ENCODE measurements at places on chromosomes 4 and X. TPM values are rescaled to one million over a fixed set of nuclear protein-coding genes. Genes with fewer than 3 reads are reported as not detected.

ADH7 gene
- not detected for total RNA-seq

PSMD10 gene
- total RNA-seq: 31.9 TPM

MAGEB1 gene
- not detected for total RNA-seq

ACOT9 gene
- total RNA-seq: 52.0 TPM

DGKQ gene
- total RNA-seq: 10.1 TPM

- DNase-seq: no peak
These were observed 101.1 kb downstream of the DCAF12L2 start for GRCh38 chrX:126064901-126065541.

- DNase-seq: no peak
These were observed 156.3 kb downstream of the BCOR start for GRCh38 chrX:39941332-39941920.

- DNase-seq: no peak
These were observed 83.9 kb downstream of the MTNR1A start for GRCh38 chr4:186471441-186471840.

- no peak for DNase-seq
These were observed 551.4 kb downstream of the IQCM start for GRCh38 chr4:149264093-149264733.

GRCh38 chr4:99811850-99812249 lies 4.8 kb upstream of the DAPP1 start:
- DNase-seq: no peak

DNA sequence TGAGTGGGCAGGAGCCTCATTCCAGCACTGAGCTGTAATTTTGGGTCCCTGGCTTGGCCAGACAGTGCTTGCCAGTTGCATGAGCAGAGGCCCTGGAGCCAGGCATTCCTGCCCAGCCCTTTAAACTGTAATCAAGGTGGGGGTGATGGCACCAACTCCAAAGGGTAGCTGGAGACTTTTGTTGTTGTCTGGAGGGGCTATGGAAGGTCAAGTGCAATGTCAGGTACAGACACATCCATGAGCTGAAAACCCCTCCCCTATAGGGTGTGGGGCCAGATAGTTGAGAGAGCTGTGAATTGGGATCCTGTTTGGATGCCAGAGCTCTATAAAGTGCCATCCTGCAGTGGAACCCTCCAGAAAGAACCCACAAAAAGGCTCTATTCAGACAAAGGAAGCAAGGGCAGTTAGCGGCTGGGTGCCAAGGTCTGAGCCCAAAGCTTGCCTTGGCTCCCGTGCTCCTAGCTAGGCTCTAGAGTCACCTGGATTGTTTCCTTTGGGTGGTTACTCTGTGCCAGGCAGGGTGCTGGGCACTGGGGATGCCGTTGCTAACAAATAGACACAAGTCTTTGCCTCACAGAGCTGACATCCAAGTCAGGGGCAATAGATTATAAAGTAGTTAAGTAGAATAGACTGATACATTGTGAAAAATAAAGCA lies 163.0 kb downstream of the EFNB1 start:
- peak; percentile 53 for DNase-seq

DNA sequence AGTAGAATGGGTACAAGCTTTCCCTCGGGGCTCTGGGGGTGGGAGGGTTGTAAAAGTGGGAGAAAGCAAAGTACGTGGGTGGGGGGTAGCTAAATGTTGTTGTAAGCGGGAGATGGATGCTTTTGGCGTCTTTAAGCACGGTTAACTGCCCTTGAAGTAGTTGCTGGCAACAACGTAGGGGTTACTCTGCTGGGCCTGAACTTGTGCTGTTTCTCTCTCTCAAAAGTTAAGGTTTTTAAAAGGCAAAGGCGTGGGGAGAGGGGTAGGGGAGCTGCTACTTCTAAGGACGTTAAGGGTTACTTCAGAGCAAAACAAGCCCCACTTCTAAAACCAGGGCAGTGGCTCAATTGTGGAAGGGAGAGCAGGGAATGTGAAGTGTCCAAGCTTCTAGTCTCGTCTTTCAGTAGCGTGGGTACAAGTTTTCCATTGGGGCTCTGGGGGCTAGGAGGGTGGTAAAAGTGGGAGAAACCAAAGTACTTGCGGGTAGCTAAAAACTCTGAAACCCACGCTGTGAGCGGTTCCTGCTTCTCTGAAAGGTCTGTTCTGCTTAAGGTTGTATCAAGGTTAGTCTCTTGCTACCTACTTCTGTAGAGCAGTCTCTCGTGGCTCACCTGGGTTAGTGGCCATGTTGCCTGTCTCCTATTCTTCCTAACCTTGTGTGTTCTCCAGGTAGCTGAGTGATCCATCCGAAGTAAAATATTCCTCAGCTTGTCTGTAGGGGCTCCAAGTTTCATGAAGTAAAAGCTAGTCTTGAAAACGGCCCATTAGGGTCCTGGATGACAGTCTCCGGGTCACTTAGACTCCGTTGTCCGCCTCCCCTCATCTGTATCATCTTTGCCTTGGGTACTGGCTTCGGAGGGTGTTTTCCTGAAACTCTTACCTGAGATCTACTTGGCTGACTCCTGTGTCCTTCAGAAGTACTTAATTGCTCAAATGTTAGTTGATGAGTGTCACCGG lies 1.7 kb upstream of the WDR1 start:
- no peak for DNase-seq

DNA sequence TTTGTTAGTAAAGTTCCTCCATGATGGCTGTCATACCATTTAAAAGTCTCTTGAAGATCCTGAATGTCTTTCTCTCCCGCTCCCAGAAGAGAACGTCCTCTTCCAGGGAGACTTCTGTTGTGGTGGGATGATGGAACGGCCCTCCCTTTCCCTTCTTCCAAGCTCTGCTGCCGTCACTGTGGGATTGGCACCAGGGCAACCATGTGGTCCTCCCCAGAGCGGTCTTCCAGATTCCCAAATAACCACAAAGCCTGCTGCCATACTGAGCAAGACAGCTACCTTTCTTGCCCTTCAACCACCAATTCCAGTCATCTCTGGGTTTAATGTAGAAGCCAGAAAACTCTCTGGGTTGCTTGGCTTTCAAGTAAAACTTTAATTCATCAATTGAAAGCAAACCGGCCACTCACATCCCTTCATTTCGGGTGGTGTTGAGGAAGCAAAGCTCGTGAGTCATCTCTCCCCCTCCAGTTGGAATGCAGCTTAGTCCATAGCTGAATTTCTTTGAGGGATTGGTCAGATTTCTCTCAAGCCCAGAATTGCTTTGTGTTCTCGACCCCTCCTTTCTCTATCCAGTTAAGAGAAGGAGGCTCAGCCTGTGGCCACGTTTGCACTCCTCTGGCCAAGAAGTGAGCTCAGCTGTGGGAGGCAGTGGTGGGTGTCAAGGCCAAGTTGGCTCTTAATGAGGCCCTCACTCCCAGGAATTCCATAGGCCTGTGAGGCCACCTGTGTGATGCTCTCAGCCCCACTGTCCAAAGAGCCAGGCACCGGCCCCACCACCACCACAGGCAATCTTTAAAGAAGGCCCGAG lies 36.9 kb downstream of the FHDC1 start:
- DNase-seq: no peak

DNA sequence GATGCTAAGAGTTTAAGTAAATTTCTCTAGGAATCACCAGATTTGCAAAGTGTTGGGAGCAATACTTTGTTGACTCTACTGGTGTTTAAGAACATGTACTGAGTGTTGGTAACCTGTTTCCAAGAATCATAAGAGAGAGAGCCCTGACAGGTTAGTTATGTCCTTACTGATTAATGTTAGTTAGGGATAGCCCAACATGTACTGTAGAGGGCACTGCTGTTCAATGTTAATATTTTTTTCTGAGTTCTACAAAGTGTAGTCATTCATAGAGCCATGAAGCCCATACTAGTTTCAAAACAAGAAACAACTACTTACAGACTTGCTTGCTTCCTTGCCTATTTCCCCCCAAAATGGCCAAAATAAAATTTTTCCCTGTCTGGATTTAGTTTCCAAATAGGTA lies 11.9 kb downstream of the TMPRSS11D start:
- DNase-seq: no peak

DNA sequence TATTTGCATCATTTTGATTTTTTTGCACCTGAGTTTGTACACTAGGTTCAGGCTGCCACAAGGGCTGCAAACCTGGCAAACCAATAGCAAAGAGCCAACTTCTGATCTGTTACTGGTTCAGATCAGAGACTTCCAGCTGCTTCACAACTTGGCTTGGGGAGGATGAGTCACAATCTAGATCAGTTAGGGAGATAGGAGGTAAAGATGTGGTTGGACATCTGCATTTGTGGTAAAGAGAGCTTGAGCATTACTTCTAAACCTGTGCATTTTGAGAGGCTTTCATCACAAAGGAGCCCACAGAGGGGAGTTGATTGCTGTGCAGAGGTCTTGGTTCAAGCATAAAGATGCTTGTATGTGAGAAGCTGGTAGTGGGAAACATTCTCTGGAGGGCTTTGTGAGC lies 34.5 kb downstream of the LINC00632 start:
- no peak for DNase-seq

DNA sequence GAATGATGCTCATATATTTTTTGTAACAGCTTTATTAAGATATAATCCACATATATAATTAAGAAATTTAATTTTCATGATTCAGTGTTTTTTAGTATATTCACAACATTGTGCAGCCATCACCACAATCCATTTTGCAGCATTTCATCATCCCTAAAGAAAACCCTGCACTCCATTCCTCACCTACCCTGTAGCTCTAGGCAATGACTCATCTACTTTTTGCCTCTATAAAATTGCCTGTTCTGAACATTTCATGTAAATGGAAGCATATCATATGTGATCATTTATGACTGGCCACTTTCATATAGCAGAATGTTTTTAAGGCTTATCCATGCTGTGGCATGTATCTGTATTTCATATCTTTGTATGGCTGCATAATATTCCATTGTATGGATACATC lies 339.9 kb downstream of the MAPK10 start:
- DNase-seq: no peak

- no peak for DNase-seq
These were observed 243.8 kb upstream of the JADE1 start for GRCh38 chr4:128565565-128566186.

DNA sequence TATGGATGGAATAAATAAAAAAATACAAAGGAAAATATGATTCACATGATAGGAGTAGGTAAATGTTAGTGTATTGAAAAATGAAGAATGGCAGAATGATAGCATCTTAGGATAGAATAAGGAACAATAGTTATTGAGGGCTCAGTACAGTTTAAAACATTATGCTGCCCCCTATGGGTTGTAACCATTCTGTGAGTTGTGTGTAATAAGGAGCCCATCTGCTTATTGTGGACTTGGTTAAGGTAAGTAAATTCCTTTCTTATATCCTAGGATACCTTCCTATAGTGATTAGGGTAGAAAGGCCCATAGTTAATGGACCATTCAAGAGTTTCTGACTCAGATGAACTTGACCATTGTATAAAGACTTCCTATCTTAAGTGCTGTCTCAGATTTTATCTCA lies 195.8 kb downstream of the PDHA2 start:
- DNase-seq: no peak

- no peak for DNase-seq
These were observed 243.8 kb downstream of the THOC2 start for GRCh38 chrX:123489011-123489410.

- no peak for DNase-seq
These were observed 265.4 kb upstream of the MAGEB18 start for GRCh38 chrX:25872786-25873185.

GRCh38 chr4:178937130-178937529 lies 1494.9 kb upstream of the AGA start:
- no peak for DNase-seq

DNA sequence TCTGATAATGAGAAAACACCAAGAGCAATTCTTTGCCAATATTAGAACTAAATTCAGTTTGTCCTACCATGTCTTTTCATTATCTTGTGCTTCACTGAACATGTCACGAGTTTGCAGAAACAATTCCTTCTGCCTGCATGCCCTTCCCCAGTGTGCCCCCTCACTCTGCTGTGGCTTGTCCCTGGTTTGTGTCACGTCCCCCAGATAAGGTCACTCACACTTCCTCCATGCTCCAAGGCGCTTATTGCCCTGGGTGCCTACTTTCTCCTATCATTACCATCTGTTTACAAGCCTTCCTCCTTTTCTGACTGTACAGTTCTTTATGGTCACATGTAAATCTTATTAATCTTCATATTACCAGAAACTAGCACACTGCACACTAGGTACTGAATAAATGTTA lies 394.1 kb downstream of the KCNIP4 start:
- no peak for DNase-seq

DNA sequence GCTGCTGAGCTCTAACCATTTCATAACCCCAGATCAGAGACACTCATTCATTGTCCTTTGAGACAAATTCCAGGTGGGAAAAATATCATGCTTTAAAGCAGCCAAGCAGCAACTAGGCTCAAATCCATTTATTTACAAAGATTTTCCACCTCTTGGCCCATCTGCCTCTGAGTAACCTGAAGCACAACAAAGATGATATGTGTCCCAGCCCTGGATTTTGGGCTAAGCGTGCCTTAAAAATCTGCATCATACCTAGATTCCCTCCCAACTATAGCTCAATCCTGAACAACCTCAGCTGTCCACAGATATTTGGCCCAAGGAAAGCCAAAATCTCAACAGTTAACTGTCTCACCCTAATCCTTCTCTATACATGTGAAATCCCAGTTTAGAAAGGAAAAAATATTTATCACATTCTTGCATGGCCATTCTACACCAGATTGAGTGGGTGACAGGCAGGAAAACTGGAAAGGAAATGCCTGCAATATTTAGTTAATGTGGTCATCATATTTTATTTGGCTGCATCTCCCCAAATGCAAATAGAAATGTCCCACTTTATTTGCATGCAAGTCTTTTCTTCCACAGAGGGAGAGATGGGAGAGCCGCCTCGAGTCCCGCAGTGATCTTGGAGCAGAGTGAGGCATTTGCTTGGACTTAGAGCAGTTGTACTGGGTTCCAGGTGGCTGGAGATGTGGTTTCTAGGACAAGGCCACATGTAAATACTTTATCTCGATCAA lies 146.4 kb upstream of the EOLA2 start:
- DNase-seq: no peak

GRCh38 chrX:154596290-154596929 lies 11.5 kb downstream of the CTAG1A start:
- peak; percentile 39 for DNase-seq

DNA sequence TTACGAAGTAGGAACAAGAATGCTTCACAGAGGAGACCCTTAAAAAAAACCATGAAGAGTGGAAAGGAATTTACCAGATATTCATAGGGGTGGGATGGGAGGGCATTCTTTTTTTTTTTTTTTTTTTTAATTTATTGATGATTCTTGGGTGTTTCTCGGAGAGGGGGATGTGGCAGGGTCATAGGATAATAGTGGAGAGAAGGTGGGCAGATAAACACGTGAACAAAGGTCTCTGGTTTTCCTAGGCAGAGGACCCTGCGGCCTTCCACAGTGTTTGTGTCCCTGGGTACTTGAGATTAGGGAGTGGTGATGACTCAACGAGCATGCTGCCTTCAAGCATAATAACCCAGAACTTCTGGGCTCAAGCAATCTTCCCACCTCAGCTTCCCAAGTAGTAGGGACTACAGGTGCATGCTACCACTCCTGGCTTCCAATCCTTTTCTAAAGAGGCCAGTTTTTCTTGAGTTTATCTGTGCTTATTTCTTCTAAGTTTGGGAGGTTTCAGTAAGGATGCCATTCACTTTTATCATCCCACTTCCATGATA lies 65.9 kb upstream of the OGT start:
- DNase-seq: no peak

GRCh38 chrX:96455078-96455477 lies 229.6 kb upstream of the DIAPH2 start:
- DNase-seq: no peak

- no peak for DNase-seq
These were observed 300.4 kb downstream of the LDB2 start for GRCh38 chr4:16597845-16598596.

- DNase-seq: no peak
These were observed 83.5 kb downstream of the CNKSR2 start for GRCh38 chrX:21457718-21458117.

Data from mesenteric fat pad (tissue), 1 donor.